ENCODE measurements at places on chromosomes 7 and 10. TPM values are rescaled to one million over a fixed set of nuclear protein-coding genes. Genes with fewer than 3 reads are reported as not detected.

FRAT2 gene
- 6.5 TPM for total RNA-seq

GIMAP6 gene
- total RNA-seq: under 0.01 TPM

ATOH7 gene
- under 0.01 TPM for total RNA-seq

FBXL13 gene
- 0.73 TPM for total RNA-seq

SSC4D gene
- total RNA-seq: 0.39 TPM

CASD1 gene
- total RNA-seq: 9.9 TPM

GDF10 gene
- total RNA-seq: not detected

SAP25 gene
- not detected for total RNA-seq

NPFFR1 gene
- not detected for total RNA-seq

PTF1A gene
- total RNA-seq: not detected

TBX20 gene
- not detected for total RNA-seq
